Fibroblast of lung (primary cell): ENCODE measurements at places on chromosomes 2 and 18.

GRCh38 chr18:46415532-46416252 lies 241.3 kb downstream of the LOXHD1 start:
- DNase-seq: no peak

- no peak for DNase-seq
Measured at GRCh38 chr2:62200868-62201267, 5.0 kb downstream of the B3GNT2 start.

- DNase-seq: peak; percentile 21
Measured at GRCh38 chr18:11147371-11147951, 1.9 kb downstream of the PIEZO2 start.

- no peak for DNase-seq
Measured at GRCh38 chr2:103594823-103595222, 833.0 kb downstream of the TMEM182 start.

GRCh38 chr2:44555700-44556099 lies 194.0 kb downstream of the CAMKMT start:
- no peak for DNase-seq

- DNase-seq: no peak
Measured at GRCh38 chr2:222643134-222643533, 12.8 kb downstream of the FARSB start.

DNA sequence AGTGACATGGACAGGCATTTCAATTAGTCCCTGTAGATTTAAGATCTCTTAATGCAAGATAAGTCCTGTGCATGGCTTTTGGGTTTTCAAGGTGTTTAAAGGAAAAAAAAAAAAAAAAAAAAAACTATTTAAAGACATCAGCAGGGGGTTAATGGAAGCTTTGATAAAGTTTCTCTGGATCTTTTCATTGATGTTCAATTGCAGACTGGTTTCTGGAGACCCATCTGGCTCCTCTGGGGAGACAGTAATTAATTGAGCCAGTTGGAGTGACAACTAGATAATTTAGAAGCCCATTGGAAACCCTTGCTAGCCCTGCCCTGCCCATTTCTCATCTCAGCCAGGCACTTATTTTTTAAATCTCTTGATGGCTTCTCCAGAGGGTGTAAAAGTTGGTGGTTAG lies 98.7 kb downstream of the EPHA4 start:
- DNase-seq: no peak
